ENCODE measurements at places on chromosomes 2 and 18. TPM values are rescaled to one million over a fixed set of nuclear protein-coding genes. Genes with fewer than 3 reads are reported as not detected.

The UGT1A5 gene
- not detected for polyA plus RNA-seq

The SNORC gene
- polyA plus RNA-seq: not detected

The SNED1 gene
- polyA plus RNA-seq: 0.24 TPM

The SP9 gene
- polyA plus RNA-seq: not detected

The ARHGAP15 gene
- 107 TPM for polyA plus RNA-seq

The FBXO36 gene
- 3.7 TPM for polyA plus RNA-seq

The INHA gene
- polyA plus RNA-seq: not detected

The PLGLB1 gene
- polyA plus RNA-seq: 0.67 TPM

The CDCA7 gene
- 5.3 TPM for polyA plus RNA-seq

The MYOM1 gene
- polyA plus RNA-seq: 1.2 TPM

The CHRND gene
- not detected for polyA plus RNA-seq

The USP40 gene
- polyA plus RNA-seq: 3.4 TPM

The NEDD4L gene
- polyA plus RNA-seq: 2.0 TPM

The CDKL4 gene
- not detected for polyA plus RNA-seq

The RTP5 gene
- not detected for polyA plus RNA-seq

The SGO2 gene
- 4.3 TPM for polyA plus RNA-seq
